ENCODE measurements at places on chromosomes 13 and 19. TPM values are rescaled to one million over a fixed set of nuclear protein-coding genes. Genes with fewer than 3 reads are reported as not detected.
A peak's percentile ranks its signal among the peaks of the same experiment; 100 is the strongest.

SETDB2 gene
- total RNA-seq, result 7.3 TPM

SULT2A1 gene
- not detected for total RNA-seq

GRCh38 chr13:52447354-52447753 lies 3.1 kb downstream of the VPS36 start:
- no peak for DNase-seq

GRCh38 chr19:55931936-55932386 lies at the start of gene NLRP13:
TSS of gene NLRP13 (minus strand) at chr19:55932336. CDS start at chr19:55932311, 25 bp downstream.
- no peak for DNase-seq

DNA sequence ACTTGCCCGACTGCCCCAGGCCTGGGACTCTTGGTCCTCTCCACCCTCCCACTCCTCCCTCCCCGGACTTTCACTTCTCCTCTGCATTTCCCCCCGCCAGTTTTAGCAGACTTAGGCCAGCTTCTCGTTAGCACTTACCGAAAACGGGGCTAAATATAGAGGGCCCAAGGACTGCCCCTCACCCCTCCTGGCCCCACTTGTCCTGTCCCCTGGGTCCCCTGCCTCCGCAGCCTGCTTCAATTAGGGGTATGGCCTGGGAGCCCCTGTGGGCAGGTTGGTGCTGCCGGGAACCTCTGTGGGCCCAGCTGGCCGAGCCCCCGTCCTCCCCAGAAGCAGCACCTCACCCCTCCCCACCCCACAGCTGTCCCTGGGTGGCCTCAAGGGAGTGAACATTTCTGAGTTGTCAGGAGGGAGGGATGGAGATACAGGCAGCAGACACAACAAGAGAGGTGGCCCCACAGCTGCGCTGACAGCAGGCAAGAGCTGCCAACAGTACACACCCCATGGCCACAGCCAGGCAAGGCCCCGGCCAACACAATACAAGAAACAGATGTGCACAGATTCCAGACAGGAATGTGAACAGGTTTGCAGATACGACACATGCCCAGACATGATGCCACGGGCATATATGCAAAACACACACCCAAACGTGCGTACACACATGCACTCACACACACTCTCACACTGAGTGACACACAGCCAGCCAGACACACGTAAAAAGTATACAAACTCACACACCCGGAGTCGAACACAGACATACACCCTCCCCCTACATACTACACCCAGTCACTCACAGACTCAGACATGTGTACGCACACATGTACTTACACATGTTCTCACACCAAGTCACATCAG lies 2.6 kb downstream of the POU2F2 start:
- DNase-seq, result peak; percentile 17

DNA sequence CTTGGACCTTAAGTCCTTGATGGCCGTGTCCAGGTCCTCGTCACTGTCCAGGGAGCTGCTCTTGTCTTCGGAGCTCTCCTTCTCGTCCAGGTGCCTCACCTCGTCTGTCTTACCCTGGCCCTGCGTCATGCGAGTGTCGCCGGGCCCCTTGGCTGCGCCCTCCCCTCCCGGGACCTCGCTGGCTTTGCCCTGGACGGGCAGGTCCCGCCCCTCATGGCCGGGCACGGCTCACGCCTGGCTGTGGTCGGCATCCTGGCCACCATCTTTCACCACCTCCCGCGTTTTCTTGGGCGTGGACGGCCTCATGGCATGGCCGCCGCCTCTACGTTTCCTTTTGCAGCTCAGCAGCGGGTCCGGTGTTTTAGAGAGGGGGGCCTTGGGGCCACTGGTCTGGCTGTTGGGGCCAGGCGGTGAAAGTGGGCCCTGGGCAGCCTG lies 14.8 kb downstream of the RB1 start:
- no peak for DNase-seq
